ENCODE measurements at places on chromosomes 7 and 10.

DNA sequence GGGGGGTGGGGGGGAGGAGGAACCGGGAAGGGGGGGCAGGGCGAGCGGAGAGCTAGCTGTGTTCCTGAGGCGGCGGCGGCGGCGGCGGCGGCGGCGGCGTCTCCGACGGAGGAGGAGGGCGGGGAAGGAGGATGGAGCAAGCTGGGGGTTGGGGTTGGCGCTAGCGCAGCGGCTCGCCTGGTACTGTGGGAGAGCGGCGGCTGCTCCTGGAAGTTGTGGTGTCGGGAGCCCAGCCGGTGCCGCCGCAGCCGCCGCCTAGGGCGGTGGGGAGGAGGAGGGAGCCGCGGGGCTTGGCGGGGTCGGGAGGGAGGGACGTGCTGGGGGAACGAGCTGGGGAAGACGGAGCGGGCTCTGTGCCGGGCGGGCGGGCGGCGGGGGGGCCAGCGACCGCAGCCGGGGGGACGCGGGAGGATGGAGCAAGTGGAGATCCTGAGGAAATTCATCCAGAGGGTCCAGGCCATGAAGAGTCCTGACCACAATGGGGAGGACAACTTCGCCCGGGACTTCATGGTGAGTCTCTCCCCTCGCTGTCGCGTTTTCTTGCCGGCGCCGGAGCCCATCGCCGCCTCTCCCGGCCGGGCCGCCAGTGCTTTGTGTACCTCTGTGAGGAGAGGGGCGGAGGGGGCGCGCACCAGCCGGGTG is at the start of gene PTPN12:
Gene PTPN12, plus strand, starts transcription at position 160 of the 642 bp plus-strand sequence. Its CDS starts 252 bp downstream, at position 412.
- no peak for DNase-seq

DNA sequence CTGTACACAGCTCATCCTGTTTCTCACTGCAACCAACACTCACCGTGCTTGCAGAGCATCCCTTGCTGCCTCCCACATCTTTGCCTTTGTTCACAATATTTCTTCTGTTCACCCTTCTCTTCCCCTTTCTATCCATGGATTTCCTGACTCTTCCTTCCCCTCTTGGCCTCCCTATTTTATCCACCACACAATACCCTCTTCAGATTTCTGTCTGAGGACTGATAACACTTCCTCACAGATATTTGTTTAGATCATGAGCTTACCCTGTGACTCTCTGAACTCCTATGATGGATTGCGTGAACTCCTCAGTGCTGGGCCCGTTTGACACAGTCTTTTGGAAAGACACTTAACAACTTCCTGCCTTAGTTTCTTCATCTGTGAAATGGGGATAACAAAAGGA is 62.8 kb upstream of the GPR158 start:
- no peak for DNase-seq

DNA sequence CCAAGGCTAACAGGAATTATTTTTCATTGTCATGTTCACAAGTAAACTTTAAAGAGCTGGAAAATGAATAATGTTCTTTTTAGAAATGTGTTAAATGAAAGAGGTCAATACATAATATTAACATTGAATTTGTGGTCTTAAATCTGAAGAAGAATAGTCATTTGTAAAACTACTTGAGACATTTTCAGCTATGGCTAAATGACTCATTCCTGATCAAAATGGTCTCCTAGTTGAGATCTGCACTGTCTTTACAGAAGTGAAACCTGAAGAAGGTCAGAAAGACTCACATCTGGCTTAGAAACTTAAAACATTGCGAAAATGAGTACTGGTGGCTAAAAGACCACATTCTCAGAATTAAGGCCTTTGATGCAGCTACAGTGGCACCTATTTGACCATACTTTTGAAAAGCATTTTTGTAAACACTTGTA is 5.9 kb downstream of the PIK3CG start:
- DNase-seq: no peak

DNA sequence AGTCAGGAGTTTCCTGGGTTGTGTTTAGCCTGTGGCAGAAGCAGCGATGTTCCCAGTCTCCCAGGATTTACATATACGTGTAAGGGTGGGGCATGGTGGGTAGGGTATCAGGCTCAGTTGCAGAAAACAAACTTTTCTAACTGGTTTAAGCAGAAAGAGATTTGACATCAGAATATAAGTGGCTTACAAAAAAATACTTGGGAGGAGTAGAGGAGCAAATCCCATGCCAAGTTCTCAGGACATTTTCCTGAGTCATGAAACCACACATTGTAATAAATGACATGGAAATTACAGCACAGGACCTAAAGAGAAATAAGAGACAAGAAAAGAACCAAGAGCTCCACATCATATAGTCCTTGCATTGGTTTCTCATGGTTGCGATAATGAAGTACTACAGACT is 26.2 kb upstream of the FRMD4A start:
- DNase-seq: no peak

Data from stimulated activated CD8-positive, alpha-beta memory T cell treated with anti-CD3 and anti-CD28 coated beads, Interleukin-2, amount 100 ng/mL, for 1 hour (primary cell).